ENCODE measurements at places on chromosomes 12 and 14.
A peak's percentile ranks its signal among the peaks of the same experiment; 100 is the strongest.

- no peak for DNase-seq
Observed at GRCh38 chr12:106914796-106915634, 40.7 kb upstream of the TMEM263 start.

DNA sequence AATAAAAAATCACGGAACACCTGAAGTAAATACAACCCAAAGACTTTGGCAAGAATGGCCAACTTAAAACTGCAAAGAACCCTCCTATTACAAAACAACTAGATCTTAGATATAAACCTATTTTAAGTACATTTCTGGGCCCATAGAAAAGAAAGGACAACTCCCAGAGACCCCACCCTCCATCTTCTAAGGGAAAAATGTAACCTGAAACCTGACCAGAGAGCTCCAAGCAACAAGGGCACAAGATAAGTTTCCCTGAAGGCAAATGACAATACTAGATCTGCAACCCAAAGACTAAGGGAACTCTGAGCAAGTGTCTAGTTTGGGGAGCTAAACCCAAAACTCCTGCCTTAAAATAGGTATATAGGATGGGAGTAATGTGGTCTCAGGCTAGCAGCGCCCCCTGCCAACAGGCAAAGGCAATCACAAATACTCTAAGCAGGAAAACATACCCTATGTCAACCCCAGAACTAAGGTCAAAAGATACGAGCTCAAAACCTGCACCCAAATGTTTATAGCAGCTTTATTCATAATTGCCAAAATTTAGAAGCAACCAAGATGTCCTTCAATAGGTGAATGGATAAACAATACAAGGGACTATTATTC is 218.9 kb downstream of the ITPR2 start:
- DNase-seq: no peak

DNA sequence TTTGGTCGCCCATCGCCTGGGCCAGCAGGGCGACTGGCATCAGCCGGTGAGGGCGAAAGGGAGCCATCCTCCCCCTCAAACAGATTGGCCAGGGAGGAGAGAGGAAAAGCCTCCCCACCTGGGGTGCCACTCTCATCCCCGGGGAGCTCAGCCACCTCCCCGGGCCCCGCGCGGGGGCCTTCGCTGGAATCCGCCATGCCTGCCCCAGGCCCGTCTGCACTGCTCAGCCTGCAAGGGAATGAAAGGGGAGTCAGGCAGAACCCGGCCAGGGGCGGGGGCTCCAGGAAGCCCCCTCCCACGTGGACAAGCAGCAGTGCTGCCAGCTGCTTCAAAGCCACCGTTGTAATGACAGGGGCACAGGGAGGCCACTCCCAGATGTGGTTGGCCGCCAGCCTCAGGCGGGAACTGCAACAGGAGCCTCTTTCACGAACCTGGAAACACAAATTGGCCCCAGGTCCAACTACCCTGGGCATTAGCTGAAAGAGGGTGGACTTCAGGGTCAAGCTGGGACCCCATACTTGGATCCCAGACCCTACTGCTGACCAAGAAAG is 18.5 kb downstream of the TRPV4 start:
- no peak for DNase-seq

GRCh38 chr14:96688629-96689028 is 108.6 kb upstream of the VRK1 start:
- no peak for DNase-seq

DNA sequence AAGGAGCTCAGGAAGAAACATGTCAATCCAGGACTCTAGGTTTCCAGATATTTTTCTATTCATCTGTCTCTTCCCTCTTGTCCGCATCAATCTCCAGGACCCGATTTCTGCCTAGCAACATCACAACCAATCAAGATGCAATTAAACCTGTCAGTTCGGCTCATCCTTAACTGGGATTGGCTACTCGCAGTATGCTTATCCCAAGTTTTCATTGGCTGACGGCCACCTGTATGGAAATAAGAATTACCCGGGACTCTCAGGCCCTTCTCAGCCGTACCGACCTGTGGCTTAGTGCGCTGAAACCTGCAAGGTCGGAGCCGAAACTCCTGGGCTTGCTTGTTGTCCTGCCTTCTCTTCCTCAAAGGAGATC is 20.4 kb upstream of the ATP5MC2 start:
- peak; percentile 97 for DNase-seq

GRCh38 chr12:69173368-69173767 is 66.0 kb upstream of the CPSF6 start:
- DNase-seq: no peak

DNA sequence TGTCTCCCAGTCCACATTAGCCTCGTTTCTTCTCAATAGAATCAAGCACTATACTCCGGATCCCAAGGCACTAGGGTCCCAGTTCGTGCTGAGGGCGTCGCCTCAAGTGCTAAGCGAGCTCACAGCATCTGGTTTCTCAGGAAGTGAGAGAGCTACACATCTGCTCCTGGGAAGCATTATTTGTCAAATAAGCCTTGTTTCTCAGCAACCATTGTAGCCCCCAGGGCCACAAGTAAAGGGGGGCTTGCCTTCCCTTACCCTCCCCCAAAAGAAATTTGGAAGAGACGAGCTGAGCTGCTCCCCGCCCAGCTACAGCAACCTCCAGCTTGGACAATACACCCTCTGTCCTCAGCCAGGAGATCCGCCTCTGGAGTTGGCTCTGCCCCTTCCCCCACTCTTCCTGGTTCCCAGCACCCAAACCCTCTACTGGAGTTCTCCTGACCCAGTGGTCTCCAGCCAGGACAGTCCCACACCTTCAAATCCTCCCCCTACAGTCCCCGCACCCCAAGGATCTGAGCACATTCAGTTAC is 5.7 kb upstream of the TNS2 start:
- DNase-seq: no peak
